ENCODE measurements at places on chromosomes 11 and 22. TPM values are rescaled to one million over a fixed set of nuclear protein-coding genes. Genes with fewer than 3 reads are reported as not detected.

KCNJ1 gene
- total RNA-seq = not detected

BAIAP2L2 gene
- not detected for total RNA-seq

MUC2 gene
- 0.26 TPM for total RNA-seq

RAD9A gene
- total RNA-seq = 45.5 TPM

NFAM1 gene
- 0.11 TPM for total RNA-seq

All from PC-3 (cell line).